ENCODE measurements at places on chromosomes 4 and X.

GRCh38 chr4:184169225-184169867 lies 48.3 kb downstream of the ENPP6 start:
- DNase-seq, result no peak

- no peak for DNase-seq
These were observed 422.8 kb upstream of the PABPC4L start for GRCh38 chr4:134624365-134624764.

DNA sequence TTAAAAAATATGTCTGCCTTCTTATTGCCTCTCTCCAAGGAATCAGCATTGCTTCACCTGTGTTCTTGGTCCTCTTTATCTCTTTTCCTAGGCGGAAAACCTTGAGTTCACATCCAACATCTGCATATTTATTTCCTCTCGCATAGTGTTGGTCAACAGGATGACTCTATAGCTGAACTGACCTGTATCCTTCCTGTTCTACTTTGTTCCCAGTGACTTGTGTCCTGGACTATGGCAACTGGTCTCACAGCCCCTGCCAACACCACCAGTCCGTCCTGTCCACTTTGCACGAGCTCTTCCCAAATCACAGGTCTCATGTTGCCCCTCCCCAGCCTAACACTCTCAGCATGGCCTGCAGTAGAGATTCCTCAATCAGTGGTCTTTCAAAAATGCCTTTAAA lies 2.0 kb downstream of the DIPK2B start:
- DNase-seq, result no peak

GRCh38 chrX:119062750-119063374 lies 9.9 kb upstream of the CT47C1 start:
- DNase-seq, result no peak

DNA sequence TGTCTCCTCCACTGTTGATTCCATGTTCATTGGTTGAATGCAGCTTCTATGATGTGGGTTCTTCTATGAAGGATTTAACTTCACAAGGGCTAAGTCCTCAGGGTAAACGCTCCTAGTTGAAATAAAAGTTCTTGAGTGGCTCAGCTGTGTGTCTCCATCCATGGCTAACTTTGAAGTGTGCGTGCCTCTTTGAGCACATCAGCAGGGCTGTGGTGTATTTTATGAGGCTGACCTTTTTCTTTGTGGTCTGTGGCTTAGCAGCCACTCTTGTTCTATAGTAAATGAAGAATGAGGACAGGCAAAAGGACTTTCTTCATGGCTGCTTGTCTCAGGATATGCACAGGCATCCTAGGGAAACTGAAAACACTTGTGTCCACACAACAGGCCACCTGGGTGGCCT lies 88.5 kb downstream of the KIT start:
- DNase-seq, result no peak

GRCh38 chrX:52262195-52262546 lies 77.5 kb downstream of the MAGED4 start:
- no peak for DNase-seq

GRCh38 chr4:114272226-114272625 lies 292.8 kb upstream of the ARSJ start:
- no peak for DNase-seq

- DNase-seq, result no peak
These were observed 17.8 kb upstream of the CXCL3 start for GRCh38 chr4:74056114-74056857.

DNA sequence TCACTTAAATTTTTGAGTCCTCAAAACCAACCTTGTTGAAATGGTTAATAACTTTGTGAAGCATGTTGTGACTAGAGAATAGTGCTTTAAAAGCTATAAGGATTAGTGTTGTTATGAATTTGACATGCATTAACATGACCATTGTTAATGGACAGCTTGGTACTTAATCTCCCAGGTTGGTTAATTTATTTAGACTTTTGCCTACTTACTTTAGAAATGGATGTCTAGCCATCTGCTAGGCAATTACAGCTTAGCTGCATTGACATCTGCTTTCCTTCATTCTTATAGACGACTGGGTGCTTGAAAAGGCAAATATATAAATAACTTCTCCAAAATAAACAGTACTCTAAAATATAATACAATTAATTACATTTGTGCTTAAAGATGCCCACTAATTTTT lies 368.0 kb downstream of the CCSER1 start:
- DNase-seq, result no peak

DNA sequence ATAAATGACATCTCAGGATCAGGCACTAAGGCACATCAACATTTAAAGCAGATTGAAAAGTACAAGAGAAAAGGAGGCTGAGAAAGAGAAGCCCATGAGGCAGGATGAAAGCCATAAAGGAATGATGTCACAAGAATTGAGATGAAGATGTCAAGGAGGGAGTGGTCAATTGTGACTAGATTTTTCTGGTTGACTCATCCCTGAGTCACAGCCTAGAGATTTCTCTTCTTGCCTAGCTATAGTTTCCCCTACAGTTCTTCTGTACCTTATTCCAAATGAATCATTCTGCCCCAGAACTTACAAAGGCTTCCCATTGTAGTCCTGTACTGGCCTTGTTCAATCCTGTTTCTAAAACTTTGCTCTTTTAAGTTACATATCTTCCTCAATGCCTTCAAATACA lies 3.4 kb upstream of the USP53 start:
- DNase-seq, result no peak

DNA sequence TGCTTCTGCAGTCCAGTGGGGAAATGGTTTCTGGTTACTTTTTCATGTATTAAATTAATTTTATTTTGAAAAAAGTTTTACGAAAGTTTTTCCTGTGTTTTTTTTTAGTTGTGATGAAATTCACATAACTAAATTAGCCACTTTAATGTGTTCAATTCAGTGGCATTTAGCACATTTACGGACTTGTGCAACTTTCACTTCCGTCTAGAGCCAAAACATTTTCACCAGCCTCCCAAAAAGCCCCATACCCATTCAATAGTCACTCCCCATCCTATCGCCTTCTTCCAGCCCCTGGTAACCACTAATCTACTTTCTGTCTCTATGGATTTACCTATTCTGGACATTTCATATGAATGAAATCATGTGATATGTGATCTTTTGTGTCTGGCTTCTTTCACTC lies 22.8 kb upstream of the TBL1X start:
- no peak for DNase-seq
